ENCODE measurements at places on chromosomes 16 and 17. TPM values are rescaled to one million over a fixed set of nuclear protein-coding genes. Genes with fewer than 3 reads are reported as not detected.

The NPIPA8 gene
- total RNA-seq = not detected

- no peak overlapping the region for H3K4me3 ChIP-seq
- H3K36me3 ChIP-seq = no peaks in the 10 kb centered on the region
- no peaks in the 10 kb centered on the region for H3K4me1 ChIP-seq
These were observed 68.6 kb downstream of the HAPSTR1 start for GRCh38 chr16:9159839-9160550.

GRCh38 chr16:15911198-15911597, 22.8 kb upstream of the CEP20 start:
- H3K4me1 ChIP-seq = no peaks in the 10 kb centered on the region
- no peaks in the 10 kb centered on the region for H3K36me3 ChIP-seq
- DNase-seq = no peak
- no peak overlapping the region for H3K27ac ChIP-seq

DNA sequence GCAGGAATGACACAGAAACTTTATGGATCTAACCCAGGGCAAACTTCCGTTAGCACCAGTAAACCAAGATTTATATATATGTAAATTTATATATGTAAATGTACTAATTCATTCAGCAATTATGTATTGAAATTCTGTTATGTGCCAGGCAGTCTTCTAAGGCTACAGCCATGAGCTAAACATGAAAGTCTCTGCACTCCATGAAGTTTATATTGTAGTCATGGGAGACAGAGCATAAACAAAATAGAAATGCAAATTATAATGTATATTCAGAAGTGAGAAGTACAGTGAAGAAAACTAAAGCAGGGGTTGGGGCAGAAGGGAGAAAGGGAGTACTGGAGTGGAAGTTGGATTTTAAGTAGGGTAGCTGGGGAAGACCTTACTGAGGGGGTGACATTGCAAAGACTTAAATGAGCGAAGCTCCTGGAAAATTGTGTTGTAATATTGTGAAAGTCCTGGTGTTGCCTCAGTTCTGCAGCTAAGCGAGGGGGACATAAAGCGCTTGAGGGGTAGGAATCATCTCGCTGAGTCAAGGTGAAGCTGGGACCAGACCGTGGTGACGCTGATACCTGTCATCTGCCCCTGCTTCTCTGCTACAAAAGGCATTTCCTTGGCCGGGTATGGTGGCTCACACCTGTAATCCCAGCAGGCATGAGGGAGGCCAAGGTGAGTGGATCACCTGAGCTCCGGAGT, 64.8 kb downstream of the YPEL2 start:
- H3K27ac ChIP-seq = no peak overlapping the region
- no peaks in the 10 kb centered on the region for H3K36me3 ChIP-seq
- no peaks in the 10 kb centered on the region for H3K4me1 ChIP-seq
- H3K27me3 ChIP-seq = no peaks in the 10 kb centered on the region
- H3K4me3 ChIP-seq = no peak overlapping the region

Data from GM12878 (cell line).